ENCODE measurements at places on chromosomes 5 and 9.

GRCh38 chr5:85000671-85001070 lies 616.0 kb upstream of the EDIL3 start:
- no peak for DNase-seq

DNA sequence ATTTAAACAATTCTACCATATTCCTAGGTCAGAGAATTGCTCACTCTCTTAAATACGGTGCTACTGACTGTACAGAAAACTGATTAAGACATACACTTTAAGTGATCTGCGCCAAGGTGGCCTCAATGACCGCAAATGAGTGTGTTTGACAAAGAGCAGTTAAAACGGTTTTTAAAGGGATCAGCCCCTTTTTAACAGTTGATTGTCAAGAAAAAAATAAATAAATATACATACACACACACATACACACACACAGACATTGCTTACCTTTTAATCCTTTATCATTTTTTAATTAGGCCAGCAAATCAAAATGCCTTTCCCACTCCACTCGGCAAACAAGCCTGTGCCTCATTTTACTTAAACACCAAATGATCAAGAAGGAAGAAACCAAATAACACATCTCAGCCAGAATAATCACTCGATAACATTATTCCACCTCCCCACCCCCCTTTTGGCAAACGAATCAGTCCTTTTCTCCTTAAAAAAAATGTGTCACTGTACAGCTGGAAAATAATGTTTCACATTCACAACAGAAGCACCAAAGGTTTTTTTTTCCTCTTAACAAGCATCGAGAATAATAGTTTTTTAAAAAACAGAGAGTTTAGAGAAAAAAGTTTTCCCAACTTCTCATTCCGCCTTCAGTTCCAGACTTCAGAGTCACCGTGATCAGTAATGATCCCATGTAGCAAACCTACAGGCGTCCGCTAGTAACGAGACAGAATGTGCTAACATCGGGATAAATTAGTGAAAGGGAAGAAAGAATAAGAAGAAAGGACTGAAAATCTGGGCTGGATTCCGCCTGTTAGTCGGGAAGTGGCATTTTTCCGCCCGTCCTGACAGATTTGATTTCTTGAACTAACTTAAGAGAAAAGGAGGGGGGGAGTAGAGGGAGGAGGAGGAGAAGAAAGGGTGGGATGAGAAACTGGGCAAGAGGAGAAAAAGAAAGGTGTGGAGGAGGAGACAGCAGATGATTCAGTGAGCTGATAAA lies at the start of gene ZNF608:
ZNF608 (minus strand) TSS at position 712 of the 988 bp plus-strand sequence. CDS start 1,650 bp downstream, outside the sequence.
- DNase-seq, result no peak

GRCh38 chr9:98241357-98242300 lies 13.8 kb downstream of the TBC1D2 start:
- no peak for DNase-seq

- no peak for DNase-seq
These were observed 91.4 kb upstream of the IRX4 start for GRCh38 chr5:1974081-1974480.

DNA sequence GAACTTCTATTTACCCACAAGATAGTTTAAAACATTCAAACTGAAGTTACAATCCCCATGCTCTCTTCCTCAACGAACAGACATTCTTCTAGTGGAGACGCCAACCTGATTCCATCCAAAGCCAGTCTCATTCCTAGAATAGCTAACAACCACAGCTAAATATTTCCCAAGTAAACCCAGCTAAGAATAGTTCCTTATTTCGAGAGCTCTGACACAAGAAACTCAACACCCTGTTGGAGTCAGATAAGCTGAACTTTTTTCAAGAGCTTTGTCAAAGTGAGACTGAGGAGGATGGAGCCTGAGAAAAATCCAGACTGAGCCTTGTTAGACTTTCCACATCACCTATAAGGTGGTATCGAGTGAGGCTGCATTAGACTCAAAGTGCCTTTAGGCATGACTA lies 56.7 kb upstream of the RPS23 start:
- DNase-seq, result no peak

DNA sequence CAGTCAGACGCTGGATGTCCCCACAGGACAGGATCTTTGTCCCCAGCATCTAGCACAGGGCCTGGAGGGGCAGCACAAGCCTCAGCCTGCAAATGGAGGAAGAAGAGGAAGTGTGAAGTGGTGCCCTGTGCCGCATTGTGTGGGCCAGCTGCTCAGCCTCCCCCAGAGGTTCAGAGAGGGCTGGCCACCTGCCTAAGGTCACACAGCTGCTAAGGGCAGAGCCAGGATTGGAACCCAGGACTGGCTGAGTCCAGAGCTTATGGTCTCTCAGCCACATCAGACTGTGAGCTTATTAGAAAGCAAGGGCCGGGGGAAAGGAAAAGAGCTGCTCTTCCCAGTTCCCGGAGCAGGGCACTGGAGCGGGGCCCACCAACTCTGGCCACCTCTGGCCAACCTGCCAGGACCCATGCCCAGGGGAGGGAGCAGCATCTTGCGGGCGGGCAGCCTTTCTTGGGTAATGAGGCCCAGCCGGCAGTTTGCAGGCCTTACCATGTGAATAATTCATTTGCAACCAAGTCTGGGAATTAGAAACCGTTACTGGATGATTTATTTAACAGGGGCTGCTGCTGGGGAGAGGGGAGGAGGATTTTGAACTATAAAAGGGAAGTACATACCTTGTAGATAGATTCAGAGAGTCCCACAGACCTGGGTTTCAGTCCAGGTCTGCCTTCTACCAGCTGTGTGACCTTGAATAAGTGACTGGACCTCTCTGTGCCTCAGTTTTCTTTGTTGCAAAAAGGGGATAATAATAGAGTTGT lies 11.6 kb upstream of the CRB2 start:
- no peak for DNase-seq

DNA sequence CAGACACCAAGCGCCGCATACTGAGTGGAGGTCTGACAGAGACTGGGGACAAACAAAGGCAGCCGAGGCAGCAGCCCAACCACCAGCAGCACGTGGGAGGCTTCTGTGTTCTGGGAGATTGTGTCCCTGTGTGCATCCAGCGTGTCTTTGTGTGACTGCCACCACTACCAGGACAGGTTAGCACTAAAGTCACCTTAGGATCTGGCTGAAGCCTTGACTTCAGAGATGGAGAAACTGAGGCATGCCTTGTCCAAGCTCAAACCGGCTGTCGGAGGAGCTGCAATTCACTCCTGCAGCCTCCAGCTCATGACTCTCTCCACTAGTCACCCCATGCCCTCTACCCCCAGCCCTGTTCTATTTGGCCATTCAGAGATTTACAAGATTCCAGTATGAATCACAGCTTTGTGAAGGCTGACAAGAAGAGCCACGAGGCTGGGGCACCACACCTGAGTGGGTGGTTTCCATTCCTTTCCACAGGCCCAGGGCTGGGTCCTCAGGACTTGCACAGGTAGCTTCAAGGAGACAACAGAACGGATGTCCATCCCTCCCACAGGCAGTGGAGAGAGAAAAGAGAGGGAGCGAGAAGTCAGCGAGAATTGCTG lies 69.3 kb downstream of the SHB start:
- DNase-seq, result peak; percentile 14

- DNase-seq, result no peak
These were observed 181.5 kb upstream of the RAI14 start for GRCh38 chr5:34474573-34475021.

DNA sequence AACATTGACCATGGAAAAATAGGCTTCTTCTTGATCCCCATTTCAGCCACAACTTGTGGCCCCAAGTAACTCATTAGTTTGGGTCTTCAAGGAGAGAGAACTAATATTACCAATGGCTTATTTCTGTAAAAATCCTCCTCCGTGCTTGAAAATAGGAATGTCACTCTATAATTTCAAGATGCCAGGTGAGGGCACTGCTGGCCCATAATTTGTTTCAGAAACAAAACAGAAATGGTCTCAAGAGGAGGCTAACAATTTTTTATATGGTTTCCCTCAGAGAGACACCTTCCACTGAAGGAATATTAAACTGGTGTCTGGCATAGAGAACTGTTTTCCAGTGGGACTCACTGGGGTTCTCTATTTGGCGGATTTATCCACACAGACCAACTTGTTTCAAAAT lies 437.0 kb upstream of the TRPC7 start:
- DNase-seq, result no peak

DNA sequence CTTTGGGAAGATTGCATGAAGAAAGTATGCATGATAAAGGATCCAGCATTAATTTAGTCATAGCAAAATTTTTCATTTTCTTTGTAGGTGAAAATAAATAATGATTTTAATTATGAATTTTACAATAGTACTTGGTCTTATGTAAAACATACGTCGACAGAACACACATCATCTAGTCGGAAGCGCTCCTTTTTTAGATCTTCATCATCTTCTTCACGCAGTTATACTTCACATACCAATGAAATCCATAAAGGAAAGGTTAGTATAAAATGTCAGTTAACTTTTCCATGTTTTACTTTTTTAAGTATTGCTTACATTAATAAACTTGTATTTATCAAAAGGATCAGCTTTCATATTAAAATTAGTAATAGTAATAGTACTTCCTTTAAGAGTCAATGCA lies 35.8 kb downstream of the C7 start:
- no peak for DNase-seq

- no peak for DNase-seq
These were observed 64.4 kb upstream of the BARHL1 start for GRCh38 chr9:132517815-132518550.

Data from activated CD4-positive, alpha-beta T cell treated with anti-CD3 and anti-CD28 coated beads for 36 hours (primary cell).